Kidney (tissue), 22 donors: ENCODE measurements at places on chromosomes 3 and 15. TPM values are rescaled to one million over a fixed set of nuclear protein-coding genes. Genes with fewer than 3 reads are reported as not detected.

- H3K27me3 ChIP-seq = no peaks in the 10 kb centered on the region
- DNase-seq = no peak
- H3K4me1 ChIP-seq = peaks cover 49% of the 10 kb centered on the region
- H3K4me3 ChIP-seq = no peak overlapping the region
Measured at GRCh38 chr3:8503461-8503860, 1.8 kb downstream of the LMCD1 start.

- H3K27me3 ChIP-seq = no peaks in the 10 kb centered on the region
- peaks cover 9% of the 10 kb centered on the region for H3K4me1 ChIP-seq
- DNase-seq = peak; percentile 93
- H3K4me3 ChIP-seq = no peak overlapping the region
Measured at GRCh38 chr15:63389902-63390670, 8.4 kb upstream of the CA12 start.

DNA sequence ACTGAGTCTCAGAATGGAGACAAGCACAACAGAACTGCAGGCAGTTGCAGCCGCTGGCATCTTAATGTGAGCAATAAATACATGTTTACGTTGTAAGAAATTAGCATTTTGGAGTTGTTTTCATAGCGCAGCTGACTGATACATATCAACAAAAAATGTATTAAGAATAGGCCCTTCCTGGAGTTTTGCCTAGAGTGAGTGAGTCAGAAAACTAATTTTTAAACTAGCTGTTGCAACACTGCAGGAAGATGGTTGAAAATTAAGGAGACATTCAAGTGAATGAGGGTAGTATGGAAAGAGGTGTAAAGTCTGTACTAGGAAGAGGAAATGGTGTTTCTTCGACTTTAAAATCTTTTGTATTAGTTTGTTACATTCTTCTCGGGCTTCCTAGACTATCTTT lies 39.6 kb upstream of the TIMP4 start:
- H3K36me3 ChIP-seq = no peaks in the 10 kb centered on the region
- no peak overlapping the region for H3K4me3 ChIP-seq
- DNase-seq = no peak
- no peaks in the 10 kb centered on the region for H3K4me1 ChIP-seq
- no peak overlapping the region for H3K27ac ChIP-seq

GRCh38 chr15:91067036-91067435 lies 33.0 kb upstream of the SV2B start:
- no peaks in the 10 kb centered on the region for H3K27me3 ChIP-seq
- DNase-seq = no peak
- no peaks in the 10 kb centered on the region for H3K4me1 ChIP-seq
- no peak overlapping the region for H3K4me3 ChIP-seq

DNA sequence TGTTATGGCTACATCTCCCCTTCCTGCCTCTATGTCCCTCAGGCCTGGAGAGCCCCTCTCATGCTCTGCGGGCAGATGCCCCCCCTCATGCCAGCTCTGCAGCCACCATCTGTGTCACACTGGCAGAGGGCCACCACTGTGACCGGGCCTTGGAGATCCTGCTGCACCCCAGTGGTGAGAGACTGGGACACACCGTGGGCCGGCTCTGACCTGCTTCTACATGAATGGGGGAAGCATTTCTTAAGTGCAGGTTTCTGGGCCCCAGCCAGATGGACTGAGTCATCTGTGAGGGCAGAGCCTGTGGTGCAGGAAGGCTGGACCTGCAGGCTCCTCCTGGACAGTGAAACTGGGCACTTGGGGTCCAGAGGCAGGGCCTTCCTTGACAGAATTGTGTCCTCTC lies 4.8 kb downstream of the VWA5B2 start:
- peaks cover 16% of the 10 kb centered on the region for H3K27me3 ChIP-seq
- no peak overlapping the region for H3K27ac ChIP-seq
- no peaks in the 10 kb centered on the region for H3K36me3 ChIP-seq
- no peak overlapping the region for H3K4me3 ChIP-seq
- DNase-seq = peak; percentile 95

GRCh38 chr15:90174140-90174875 lies 26.8 kb upstream of the SEMA4B start:
- H3K36me3 ChIP-seq = no peaks in the 10 kb centered on the region
- H3K4me1 ChIP-seq = peaks cover 3% of the 10 kb centered on the region
- no peak overlapping the region for H3K4me3 ChIP-seq
- H3K27me3 ChIP-seq = no peaks in the 10 kb centered on the region

- H3K4me1 ChIP-seq = no peaks in the 10 kb centered on the region
- no peak overlapping the region for H3K27ac ChIP-seq
- H3K36me3 ChIP-seq = peaks cover 6% of the 10 kb centered on the region
- DNase-seq = no peak
Measured at GRCh38 chr3:47117807-47118364, 46.0 kb downstream of the SETD2 start.

GRCh38 chr3:162489853-162490252 lies 993.2 kb downstream of the OTOL1 start:
- H3K27me3 ChIP-seq = no peaks in the 10 kb centered on the region
- H3K27ac ChIP-seq = no peak overlapping the region
- no peaks in the 10 kb centered on the region for H3K4me1 ChIP-seq
- no peak for DNase-seq
- H3K4me3 ChIP-seq = no peak overlapping the region
- no peaks in the 10 kb centered on the region for H3K36me3 ChIP-seq

DNA sequence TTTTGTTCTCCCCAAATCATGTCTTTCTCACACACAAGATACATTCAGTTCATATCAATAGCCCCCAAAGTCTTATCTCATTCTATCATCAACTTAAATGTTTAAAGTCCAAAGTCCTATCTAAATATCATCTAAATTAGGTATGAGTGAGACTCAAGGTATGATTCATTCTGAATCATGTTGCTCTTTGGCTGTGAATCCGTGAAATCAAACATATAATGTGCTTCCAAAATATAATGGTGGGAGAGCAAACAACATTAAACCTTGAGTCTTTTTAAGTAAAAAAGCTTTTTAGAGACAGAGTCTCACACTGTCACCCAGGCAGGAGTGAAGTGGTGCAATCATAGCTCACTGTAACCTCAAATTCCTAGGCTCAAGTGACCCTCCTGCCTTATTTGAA lies 139.1 kb downstream of the SAMMSON start:
- H3K4me1 ChIP-seq = no peaks in the 10 kb centered on the region
- no peaks in the 10 kb centered on the region for H3K27me3 ChIP-seq
- H3K27ac ChIP-seq = no peak overlapping the region
- no peak overlapping the region for H3K4me3 ChIP-seq
- DNase-seq = no peak

DNA sequence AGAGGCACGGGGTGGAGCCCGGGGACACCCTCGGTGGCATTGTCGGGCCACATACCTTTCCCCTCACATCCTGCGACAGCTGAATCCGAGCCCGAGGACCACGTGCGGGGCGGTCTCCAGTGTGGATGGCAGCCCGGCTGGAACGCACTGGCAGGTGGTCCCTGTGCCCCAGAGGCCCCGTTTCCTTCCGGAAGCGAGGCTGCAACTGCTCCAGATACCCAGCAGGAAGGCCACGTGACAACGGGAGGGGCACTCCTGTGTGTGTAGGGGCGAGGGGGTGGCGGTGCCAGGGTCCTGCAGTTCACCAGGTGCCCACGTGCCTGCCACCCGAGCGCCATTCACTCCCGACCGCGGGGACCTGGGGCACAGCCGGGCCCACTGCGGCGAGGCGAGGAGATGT lies 44.1 kb downstream of the APH1B start:
- no peaks in the 10 kb centered on the region for H3K27me3 ChIP-seq
- peaks cover 12% of the 10 kb centered on the region for H3K36me3 ChIP-seq
- DNase-seq = no peak
- H3K4me3 ChIP-seq = no peak overlapping the region
- no peaks in the 10 kb centered on the region for H3K4me1 ChIP-seq

DNA sequence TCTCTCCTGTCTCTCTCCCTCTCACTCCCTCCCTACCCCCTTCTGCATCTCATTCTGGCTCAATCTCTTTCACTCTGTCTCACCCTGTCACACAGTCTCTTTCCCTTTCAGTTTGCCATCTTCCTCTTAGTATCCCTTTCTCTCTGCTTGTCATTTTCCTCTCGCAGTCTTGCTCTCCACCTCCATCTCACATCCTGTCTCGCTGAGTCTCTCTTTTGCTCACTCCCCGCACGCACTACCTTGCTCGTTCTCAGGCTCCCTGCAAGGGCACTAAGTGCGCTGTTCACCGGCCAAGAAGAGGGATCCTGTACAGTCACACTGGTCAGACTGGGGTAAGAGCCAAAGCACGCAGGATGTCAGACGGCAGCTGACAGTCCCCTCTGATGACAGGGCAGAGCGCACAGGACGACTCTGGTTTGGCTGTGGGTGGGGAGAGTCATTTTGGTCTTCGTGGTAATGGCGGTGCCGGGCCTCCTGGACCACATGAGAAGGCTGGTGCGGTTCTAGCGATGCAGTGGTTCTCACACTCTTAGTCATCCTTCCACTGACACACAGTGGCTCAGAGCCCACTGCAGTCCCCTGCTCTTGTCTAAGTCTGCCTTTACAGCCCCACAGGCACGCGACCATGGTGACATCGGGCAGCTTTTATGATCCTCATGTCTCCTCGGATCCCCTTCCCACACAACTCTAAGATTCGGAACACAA lies 356.8 kb downstream of the FOXP1 start:
- H3K4me1 ChIP-seq = no peaks in the 10 kb centered on the region
- peak overlapping the region; percentile 30 for H3K4me3 ChIP-seq
- DNase-seq = no peak
- H3K27ac ChIP-seq = no peak overlapping the region

GRCh38 chr3:126407412-126408044 lies 12.8 kb downstream of the CFAP100 start:
- no peak overlapping the region for H3K4me3 ChIP-seq
- no peaks in the 10 kb centered on the region for H3K4me1 ChIP-seq
- no peaks in the 10 kb centered on the region for H3K36me3 ChIP-seq
- no peak for DNase-seq

DNA sequence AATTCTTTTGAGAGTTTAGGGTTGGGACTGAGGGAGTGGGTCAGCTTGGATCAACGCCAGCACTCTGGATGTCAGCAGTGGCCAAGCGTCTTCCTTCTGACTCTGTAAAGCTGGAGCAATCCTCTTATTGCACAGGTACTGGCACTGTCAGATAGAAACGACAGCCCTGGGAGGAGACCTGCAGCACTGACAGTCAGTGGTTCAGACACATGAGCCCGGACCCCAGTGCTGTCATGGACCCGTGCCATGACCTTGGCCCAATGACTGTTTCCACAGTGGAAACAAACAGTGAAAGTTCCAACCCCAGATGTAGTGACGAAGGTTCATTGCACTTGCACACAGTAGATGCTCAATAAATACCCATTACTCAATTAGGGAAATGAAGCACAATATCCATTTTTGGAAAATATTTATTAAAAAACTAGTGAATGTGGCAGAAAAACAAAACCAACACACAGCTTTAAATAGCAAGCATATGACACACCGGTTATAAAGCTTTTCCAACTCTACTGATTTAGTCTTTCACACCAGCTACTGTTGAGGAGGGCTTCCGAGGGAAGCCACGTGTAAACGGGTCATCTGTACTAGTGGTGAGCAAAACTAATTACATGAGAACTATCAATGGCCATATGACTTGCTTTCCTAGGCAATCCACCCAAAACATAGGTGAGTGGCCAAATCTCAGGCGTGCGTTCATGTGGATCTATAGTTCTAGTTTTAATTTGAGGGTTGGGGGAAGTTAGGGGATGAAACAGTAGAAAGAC lies 22.1 kb downstream of the SIAH2 start:
- no peak for DNase-seq
- no peaks in the 10 kb centered on the region for H3K27me3 ChIP-seq
- H3K4me3 ChIP-seq = no peak overlapping the region
- H3K4me1 ChIP-seq = no peaks in the 10 kb centered on the region
- H3K27ac ChIP-seq = no peak overlapping the region

- H3K4me3 ChIP-seq = no peak overlapping the region
- no peaks in the 10 kb centered on the region for H3K27me3 ChIP-seq
- H3K27ac ChIP-seq = no peak overlapping the region
- peaks cover 6% of the 10 kb centered on the region for H3K4me1 ChIP-seq
Measured at GRCh38 chr3:127544803-127545201, 45.7 kb downstream of the TPRA1 start.

DNA sequence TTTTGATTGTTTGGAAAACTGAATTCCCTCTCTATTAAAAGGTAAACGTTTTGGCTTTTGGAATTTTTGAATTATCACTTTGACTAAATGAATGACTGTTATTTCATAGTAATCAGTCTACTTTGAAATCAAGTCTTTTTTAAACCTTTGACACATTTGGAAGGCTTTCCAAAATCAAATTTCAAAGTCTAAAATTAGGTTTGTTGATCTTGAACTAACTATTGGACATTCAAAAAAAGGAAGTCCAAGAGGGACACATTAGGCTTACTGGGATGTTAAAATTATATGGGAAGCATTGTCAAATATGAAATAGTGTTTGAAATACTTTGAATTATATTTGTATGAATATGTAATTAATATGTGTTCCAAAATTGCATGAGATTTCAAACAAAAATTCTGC lies 45.2 kb upstream of the AADACL2 start:
- no peak for DNase-seq
- no peak overlapping the region for H3K27ac ChIP-seq
- H3K4me3 ChIP-seq = no peak overlapping the region
- H3K27me3 ChIP-seq = no peaks in the 10 kb centered on the region

DNA sequence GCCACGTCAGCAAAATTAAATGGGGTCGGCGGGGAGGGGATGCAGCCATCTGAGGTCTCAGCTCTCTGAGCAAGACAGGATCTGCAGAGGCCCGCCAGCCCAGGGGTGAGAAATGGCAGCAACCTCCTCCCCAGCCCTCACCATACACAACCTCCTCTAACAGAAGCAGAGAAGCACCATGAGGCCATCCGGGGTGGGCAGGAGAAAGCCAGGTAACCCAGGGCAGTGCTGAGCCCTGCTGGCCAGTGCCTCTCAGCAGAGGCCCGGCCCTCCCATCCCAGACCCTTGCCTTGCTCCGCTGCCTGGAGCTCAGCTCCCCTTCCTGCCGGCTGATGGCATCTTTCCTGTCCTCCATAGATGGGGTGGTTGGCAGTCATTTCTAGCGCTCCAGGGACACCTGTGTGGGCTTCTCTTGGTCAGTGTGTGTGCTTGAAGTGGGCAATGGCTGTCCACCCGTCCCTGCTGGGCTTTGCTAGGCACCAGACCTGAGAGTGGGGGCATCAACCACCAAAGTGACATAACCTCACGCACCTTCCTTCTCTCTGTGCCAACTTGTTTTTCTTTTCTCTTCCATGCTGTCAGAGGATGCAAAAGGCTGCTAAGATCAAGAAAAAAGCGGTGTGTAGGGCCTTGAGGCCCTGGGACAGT lies 175.8 kb downstream of the NSMCE3 start:
- H3K36me3 ChIP-seq = no peaks in the 10 kb centered on the region
- DNase-seq = no peak
- H3K4me1 ChIP-seq = no peaks in the 10 kb centered on the region
- H3K27ac ChIP-seq = no peak overlapping the region
- H3K27me3 ChIP-seq = no peaks in the 10 kb centered on the region

- H3K4me1 ChIP-seq = no peaks in the 10 kb centered on the region
- H3K36me3 ChIP-seq = no peaks in the 10 kb centered on the region
- no peak for DNase-seq
- H3K4me3 ChIP-seq = no peak overlapping the region
- no peaks in the 10 kb centered on the region for H3K27me3 ChIP-seq
Measured at GRCh38 chr3:43582866-43583265, 38.9 kb downstream of the ANO10 start.

GRCh38 chr3:79414806-79415205 lies 353.0 kb downstream of the ROBO1 start:
- no peaks in the 10 kb centered on the region for H3K36me3 ChIP-seq
- DNase-seq = no peak
- H3K4me1 ChIP-seq = no peaks in the 10 kb centered on the region
- no peak overlapping the region for H3K27ac ChIP-seq
- no peaks in the 10 kb centered on the region for H3K27me3 ChIP-seq

TRIM59 gene
- 0.84 TPM for polyA plus RNA-seq

ACP3 gene
- polyA plus RNA-seq = 31.8 TPM

NME9 gene
- polyA plus RNA-seq = 0.73 TPM

ZNF860 gene
- polyA plus RNA-seq = 0.84 TPM

TM6SF1 gene
- 2.6 TPM for polyA plus RNA-seq
